ENCODE measurements at places on chromosomes 5 and 9.

GRCh38 chr9:134812343-134812673, 68.3 kb upstream of the FCN2 start:
- no peak for DNase-seq

DNA sequence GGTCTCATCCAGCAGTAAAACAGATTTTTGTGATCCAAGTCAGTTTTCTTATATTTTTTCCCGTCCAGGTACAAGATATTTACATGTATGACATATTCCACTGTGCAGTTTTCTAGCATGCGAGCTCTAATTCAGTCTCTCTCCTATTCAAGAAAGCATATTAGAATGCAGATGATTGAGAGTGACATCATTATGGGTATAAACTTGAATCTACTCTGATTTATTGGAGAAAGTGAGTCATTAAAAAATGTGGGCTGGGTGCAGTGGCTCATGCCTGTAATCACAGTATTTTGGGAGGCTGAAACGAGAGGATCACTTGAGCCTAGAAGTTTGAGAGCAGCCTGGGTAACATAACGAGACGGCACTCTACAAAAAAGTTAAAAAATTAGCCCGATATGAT, 6.2 kb downstream of the FER start:
- DNase-seq: no peak

- DNase-seq: no peak
Observed at GRCh38 chr9:7983490-7983889, 183.9 kb upstream of the DMAC1 start.

DNA sequence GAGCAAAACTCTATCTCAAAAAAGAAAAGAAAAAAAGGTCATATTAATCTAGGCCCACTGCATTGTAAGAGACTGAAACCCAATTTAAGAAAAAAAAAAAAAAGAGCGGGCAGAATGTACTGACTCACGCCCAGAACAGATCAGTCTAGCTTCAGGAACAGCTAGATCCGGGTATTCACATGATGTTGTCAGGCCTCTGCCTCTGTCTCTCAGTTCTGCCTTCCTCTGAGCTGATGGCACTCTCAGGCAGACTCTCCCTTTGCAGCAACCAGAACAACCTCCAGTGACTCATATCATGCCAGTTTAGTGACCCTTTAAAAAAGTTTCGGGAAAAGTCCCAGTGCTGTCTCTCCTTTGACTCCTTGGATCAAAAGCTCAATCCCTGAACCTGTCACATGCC, 53.0 kb downstream of the NEURL1B start:
- no peak for DNase-seq

DNA sequence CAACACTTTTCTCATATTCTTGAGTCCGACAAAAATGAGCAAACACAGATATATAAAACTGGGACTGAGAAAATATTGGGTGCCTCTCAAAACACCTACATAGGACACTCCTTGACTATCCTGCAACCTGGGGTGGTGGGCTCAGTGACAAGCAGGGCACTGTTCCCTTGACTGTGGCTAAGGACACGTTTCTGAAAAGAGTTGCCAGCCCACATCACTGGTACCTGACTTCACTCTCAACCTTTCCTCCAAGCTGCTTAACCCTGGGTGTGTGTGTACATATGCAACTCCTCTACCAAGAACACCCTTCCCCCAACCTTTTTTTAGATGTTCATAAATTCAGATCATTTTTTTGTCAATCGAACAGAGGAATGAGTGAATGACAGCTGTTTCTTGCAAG, 148.7 kb downstream of the ACTL7B start:
- no peak for DNase-seq

- DNase-seq: no peak
Observed at GRCh38 chr5:15566789-15567188, 66.8 kb downstream of the FBXL7 start.

DNA sequence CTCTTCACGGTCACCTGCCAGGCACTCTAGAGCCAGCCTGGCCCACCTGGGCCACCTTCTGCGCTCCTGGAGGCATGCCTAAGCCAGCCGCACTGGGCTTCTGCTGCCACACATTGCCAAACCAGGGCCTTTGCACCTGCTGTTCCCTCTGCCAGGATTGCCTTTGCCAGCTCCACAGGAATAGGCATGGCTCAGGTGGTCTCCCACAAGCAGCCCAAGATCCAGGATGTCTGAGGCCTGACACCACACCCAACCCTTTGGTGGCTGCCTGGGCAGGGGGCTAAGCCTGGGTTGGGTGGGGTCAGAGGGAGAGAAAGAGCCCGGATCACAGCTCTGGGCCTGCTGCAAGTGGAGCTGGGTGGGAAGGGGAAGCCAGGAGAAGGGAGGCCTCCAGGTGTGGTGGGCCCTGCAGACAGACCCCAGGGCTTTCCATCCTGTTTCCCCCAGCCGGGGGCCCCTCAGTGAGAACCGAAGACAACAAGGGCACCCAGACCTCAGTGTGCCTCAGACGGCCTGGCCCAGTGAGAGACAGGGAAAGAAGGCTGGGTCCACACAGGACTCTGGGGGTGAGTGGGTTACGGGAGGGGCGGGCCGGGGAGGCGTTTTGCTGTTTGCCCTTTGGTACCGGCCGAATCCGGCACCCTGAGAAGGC, 672 bp upstream of the SUSD3 start:
- no peak for DNase-seq

DNA sequence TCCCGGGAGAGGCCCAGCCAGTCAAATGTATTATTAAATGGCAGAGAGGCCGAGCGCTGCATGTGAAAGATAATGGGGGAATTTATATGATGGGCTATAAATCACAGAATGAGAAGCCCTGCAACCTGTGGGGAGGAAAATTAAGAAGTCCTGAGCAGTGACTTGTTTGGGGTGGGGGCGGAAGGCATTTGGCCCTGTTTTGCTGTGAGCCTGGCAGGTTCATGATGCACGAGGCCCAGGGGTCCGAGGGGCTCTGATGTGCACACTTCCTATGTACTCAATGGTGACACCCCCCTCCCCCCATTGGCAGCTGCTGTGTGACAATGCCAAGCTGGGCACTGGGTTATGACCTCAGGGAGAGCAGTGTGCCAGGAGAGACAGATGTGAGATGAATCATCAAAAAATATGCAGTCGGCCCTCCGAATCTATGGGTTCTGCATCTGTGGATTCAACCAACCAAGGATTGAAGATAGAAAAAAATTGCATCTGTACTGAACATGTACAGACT, 13.7 kb upstream of the DAB2IP start:
- DNase-seq: no peak

DNA sequence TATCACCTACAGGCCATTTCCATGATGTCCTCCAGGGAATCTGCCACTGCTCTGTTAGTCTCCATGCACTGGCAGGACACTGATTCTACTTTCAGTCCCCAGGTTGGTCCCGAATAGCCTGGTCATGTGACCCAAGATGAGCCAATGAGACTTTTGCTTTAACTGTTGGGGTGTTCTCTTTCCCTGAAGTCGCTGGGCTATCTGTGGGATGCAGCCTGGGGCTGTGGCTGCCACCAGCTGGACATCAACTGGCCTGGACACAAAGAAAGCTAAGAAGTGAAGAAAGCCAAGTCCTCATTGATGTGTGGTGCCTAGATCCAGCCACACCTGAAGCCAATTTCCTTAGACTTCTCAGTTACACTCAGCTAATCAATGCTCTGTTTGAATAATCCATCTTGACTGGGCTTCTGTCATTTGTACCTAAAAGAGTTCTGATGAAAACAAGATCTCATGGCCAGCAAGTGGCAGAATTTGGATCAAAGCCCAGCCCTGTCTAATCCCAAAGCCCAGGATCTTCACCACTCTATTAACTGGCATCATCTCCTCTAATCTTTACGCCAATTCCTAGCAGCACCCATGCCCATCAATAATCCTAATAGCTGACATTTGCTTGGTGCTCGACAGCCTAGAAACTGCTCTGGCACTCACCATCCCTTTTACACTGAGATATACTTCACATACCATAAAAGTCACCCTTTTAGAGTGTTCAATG, 37.0 kb downstream of the SH3PXD2B start:
- DNase-seq: no peak

GRCh38 chr5:114360816-114361723, 800 bp upstream of the KCNN2 start:
- no peak for DNase-seq

DNA sequence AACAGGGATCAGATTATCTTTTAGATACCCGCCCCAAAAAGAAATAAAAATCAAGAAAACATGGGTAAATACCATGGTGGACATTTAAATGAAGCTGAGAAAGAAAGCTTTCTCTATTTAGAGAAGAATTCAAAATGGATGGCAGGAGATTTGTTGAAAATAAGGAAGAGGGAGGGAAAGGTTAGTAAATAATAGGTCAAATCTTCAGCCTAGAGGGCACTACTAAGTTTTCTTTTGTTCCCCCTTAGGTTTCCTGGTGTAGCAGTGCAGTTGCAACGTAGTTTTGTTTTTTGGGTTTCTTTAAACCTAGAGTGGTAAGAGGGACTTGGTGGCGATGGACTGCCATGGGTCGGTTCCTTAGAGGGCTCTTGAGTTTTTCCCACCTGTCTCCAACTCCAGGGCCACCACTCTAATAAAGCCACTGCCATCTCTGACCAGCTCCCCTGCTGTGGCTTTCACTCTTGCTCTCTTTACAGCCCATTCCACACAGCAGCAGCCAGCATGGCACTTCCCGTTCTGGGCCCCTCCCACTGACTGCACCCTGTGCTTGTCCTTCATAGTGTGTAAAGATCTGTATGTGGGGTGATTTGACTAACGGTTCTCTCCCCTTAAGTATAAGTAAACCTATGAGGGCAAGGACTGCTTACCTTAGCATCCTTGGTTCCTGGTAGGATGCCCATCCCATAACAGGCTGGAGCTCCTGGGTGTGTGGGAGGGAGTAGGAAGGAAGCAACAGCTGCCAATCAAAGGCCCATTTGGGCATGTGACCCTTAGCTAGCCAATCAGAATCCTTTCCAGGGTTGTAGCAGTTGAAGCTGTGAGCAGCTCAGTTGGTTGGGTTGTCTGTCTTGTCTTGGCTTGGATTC, 118.3 kb downstream of the SLC1A3 start:
- DNase-seq: peak; percentile 44

- DNase-seq: no peak
Observed at GRCh38 chr5:149839761-149840160, 104.8 kb downstream of the PDE6A start.

DNA sequence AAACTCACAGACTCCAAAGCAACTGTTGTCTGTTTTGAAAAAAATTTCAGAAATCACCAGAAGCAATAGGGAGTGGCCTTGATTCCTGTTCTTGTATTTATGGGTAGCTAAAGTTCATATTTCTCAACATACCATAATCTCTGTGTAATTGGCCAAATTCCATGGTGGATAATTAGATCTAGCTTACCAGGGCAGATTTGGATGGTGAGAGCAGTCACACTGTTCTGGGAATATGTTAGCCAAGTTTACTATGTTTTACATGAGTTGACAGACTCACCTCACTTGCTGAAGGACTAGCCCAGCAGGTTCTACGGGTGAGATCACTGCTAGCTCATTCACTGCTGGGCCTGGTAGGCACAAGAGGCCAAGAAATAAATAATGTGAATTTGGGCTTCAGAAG, 32.7 kb upstream of the CDKN2B start:
- DNase-seq: no peak

GRCh38 chr9:28598408-28598807, 1025.1 kb upstream of the C9orf72 start:
- DNase-seq: no peak

DNA sequence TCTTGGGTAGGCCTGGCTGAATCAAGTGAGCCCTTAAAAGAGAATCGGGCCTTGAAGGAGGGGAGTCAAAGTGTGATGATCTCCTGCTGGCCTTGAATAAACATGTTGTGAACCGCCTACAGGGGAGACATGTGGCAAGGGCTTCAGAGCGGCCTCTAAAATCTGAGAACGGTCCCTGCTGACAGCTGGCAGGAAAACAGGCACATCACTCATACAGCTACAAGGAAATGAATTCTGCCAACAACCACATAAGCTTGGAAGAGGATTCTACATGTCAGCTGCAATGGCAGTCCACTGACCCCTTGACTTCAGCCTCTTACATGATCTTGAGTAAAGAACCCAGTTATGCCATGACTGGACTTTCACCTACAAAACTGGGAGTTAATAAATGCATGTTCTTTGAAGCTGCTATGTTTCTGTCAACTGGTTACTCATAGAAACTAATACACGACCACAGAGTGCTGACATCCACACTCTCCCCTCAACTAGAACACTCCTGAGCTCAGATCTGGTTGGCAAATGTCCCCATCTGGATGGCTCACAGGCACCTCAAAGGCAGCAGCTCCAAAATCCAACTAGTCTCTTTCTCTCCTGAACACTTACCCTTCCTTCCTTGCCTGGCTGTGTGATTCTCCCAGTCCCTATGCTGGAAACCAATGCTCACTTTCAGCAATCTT, 333.1 kb downstream of the ASTN2 start:
- no peak for DNase-seq

- no peak for DNase-seq
Observed at GRCh38 chr5:24591426-24591825, 53.4 kb downstream of the CDH10 start.

DNA sequence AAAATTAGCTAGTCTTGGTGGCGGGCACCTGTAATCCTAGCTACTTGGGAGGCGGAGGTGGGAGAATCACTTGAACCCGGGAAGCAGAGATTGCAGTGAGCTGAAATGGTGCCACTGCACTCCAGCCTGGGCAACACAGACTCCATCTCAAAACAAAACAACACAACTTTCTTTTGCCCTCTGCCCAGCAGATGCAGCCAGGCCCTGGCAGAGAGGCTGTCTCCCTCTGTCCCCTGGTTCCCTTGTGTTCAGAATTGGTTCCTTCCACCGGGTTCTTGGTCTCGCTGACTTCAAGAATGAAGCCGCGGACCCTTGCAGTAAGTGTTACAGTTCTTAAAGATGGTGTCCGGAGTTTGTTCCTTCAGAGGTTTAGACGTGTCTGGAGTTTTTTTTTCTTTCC, 30.2 kb upstream of the CEP72 start:
- DNase-seq: no peak

- no peak for DNase-seq
Observed at GRCh38 chr5:9712911-9713310, 82.8 kb upstream of the TAS2R1 start.

- no peak for DNase-seq
Observed at GRCh38 chr5:146660376-146660960, 144.5 kb upstream of the GPR151 start.

DNA sequence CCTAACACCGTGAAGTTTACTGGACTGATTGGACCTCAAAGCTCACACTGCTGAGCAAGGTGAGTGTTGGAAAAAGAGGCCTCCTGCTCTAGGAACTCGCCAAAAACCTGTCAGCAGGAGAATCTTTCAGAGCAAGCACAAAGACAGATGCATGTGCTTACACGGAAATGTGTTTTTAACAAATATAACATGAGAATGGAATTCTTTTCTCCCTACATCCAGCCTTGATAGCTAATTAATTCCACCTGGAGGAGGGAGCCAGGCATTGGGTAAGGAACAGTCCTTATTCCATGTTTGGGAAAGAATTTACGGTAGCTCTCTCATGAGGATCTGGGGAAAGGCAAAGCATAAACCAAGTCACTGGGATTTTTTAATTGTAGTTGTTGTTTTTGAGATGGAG, 98.8 kb downstream of the KLF4 start:
- DNase-seq: no peak

- DNase-seq: no peak
Observed at GRCh38 chr9:127572961-127573721, 38.9 kb upstream of the STXBP1 start.

DNA sequence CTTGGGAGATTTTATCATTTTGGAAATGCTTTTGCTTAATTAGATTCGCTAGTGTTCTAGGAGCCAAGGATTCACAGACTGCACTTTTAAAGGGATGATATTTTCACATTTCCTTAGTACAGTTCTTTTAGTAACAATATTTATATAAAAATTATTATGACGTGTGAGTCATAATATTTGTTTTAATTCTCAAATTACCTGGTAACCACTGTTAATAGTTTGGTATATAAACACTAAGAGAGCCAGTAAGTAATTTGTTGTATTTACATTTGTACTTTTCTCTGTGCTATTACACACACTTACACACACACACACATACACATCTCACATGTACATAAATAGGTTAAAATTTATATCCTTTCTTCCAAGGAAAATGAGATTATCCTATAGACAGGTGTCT, 58.8 kb upstream of the RAD23B start:
- no peak for DNase-seq
